ENCODE measurements at places on chromosomes 6 and 20. TPM values are rescaled to one million over a fixed set of nuclear protein-coding genes. Genes with fewer than 3 reads are reported as not detected.
A peak's percentile ranks its signal among the peaks of the same experiment; 100 is the strongest.

Gene ARFGEF2
- total RNA-seq: 22.2 TPM

Gene PRKN
- 2.6 TPM for total RNA-seq

Gene TUBE1
- total RNA-seq: 42.5 TPM

Gene SERAC1
- total RNA-seq: 7.6 TPM

Gene FAM229B
- 11.4 TPM for total RNA-seq

Gene PNPLA1
- total RNA-seq: 0.10 TPM

Gene BPIFA1
- not detected for total RNA-seq

DNA sequence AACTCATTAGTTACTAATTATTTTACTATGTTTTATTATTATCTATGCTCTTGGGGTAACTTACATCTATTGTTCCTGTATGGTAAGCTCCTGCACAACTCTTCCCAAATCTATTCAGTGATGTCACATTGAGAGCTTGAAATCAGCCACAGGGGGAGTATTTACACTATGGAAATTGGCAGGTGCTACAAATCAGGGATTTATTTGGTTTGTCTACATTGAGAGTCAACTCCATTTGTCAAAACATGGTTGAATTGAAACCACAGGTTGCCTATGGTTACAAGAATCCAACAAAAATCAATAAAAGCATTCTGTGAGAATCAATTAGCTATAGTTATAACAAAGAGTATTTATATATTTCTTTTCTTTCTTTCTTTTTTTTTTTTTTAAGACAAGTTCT lies 3.9 kb upstream of the FITM2 start:
- H3K27me3 ChIP-seq: no peaks in the 10 kb centered on the region
- H3K36me3 ChIP-seq: no peaks in the 10 kb centered on the region
- no peak overlapping the region for H3K4me3 ChIP-seq
- DNase-seq: no peak

GRCh38 chr6:2376429-2377355 lies 131.3 kb upstream of the GMDS start:
- no peak overlapping the region for H3K4me3 ChIP-seq
- H3K27me3 ChIP-seq: no peaks in the 10 kb centered on the region
- no peaks in the 10 kb centered on the region for H3K36me3 ChIP-seq
- H3K4me1 ChIP-seq: peaks cover 35% of the 10 kb centered on the region
- 0 out of 2 replicates have a peak overlapping the region, but pooled peaks have one; percentile 17 for H3K27ac ChIP-seq

DNA sequence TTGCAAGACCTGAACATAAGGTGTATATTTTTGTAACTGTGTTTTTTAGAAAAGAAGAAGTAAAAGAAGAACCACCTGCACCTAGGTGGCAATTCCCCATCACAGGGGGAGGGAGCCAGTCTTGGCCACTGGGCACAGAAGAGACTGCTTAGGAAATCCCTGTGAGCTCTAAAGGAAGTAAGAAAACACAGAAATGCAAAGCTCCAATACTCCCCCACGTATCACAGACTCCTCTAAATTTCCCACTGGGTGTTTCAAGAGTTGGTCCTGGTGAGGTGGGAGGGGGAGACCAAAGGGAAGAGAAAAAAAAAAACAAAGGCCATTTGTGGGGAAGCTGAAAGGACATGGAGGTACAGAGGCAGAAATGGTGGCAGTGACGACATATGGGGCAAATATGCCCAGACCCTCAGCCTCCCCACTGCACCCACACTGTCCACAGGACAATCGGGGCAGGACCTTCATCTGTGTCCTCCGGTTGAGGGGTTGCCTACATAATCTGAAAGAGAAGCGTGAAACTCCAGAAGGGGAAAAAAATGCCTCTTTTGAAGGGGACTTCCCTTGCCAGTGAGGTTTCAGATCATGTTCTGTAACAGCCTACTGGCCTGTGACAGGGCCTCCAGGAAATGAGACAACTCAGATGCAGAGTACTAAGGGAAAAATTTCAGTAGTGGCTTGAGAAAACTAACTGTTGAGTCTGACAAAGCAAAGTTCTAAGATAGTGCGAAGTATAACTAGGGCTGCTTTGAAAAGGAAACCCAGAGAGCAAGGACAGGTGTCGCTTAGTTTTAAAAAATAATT lies 226.2 kb upstream of the MARCKS start:
- peaks cover 11% of the 10 kb centered on the region for H3K4me1 ChIP-seq
- no peaks in the 10 kb centered on the region for H3K36me3 ChIP-seq
- H3K4me3 ChIP-seq: no peak overlapping the region
- DNase-seq: no peak
- no peak overlapping the region for H3K27ac ChIP-seq
